ENCODE measurements at places on chromosomes 1 and 21.

DNA sequence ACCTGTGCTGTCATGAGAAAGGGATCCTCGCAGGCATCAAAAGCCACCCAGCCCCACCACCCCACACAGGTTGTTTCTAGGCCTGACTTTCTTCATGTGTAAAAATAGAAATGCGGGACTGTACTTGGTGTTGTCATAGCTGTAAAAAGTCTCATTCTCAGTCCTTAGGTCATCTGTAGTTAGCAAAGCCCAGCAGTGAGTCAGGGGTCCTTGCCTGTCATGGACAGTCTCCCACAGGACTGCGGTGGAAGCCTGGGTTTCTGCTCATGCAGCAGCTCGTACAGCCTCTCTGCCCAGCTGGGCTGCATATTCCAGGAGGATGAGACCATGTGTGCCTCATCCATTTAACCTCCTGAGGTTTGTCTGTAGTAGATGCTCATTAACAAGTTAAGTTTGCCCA is 58.2 kb downstream of the MRPS6 start:
- no peak for ATAC-seq

GRCh38 chr1:155186794-155187455 is 13.3 kb downstream of the TRIM46 start:
- ATAC-seq = no peak

DNA sequence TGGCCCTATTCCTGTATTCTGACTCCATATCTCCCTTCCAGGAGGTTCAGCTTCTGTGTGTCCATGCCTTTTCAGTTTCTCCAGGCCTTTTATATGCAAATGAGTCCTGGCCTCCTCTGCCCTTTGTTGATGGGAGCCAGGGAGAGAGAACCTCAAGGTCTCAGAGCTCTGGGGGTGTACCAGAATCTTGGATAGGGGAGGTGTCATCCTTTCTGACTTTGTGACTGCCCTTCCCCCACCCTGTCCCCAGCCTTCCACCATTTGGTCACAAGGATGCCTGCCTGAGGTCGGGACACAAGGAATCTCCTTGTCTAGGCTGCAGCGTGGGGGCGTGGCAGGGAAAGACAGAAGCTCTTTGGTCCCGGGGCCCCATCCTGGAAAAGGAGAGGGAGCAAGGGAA is 18.6 kb downstream of the LURAP1 start:
- no peak for ATAC-seq

DNA sequence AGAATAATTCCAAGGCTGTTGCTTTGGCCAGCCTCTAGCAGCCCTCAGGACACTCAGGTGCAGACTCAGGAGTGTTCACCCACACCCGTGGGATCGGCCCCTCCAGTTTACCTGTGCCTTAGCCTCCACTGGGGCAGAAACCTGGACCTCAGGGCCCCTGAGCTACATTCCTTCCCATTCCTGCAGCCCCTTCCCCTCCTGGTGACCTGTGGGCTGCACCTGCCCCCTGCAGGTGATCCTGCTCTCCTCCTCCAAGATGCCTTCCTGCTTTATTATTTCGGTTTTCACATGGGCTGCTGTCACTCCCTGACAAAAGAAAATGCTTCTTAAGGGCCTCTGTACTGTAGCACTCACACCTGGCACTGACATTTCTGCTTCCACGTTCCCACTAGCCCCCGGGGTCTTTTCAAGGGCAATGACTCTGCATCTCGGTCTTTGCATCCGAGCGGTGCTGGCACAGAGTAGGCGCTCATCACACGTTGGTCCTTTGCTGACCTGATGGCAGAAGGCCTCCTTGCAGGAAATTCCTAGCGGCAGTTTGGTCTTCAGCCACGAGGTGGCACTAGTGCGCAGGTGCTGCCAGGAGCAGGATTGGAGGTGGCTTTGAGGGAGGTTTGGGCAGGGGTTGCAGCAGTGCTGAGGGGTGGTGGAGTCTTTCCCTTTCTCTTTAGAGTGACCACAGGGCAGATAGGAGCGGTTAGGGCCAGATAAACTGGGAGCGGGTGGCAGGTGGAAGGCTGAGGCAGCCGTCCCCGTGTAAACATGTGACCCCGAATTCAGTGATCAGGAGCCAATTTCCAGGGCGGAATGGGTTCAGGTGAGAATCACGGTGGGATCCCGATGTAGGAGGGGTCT is 25.3 kb upstream of the ETV3 start:
- ATAC-seq = peak; percentile 63

- peak; percentile 62 for ATAC-seq
Measured at GRCh38 chr1:50968821-50969610, 1.0 kb upstream of the CDKN2C start.

DNA sequence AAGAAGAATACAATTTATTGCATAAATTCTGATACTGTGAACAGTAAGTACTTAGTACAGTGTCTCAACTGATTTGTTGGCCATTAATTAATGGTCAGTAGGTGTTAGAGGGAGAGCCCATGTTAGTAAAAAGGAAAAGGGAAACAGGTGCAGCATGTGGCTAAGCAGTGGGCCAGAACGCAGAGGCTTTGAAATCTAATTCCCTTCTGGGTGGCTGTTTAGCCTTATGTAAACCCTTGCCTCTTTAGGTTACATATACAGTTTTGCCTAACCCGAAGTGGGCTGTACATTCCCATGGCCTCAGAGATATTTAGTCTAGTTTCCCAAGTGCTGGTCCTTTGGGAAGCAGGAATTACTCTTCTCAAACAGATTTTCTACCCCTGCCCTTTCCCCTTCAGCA is 43.5 kb upstream of the BCL9 start:
- no peak for ATAC-seq

- no peak for ATAC-seq
Measured at GRCh38 chr1:173530795-173531693, 53.9 kb downstream of the PRDX6 start.

GRCh38 chr1:14996133-14997050 is 157.2 kb upstream of the TMEM51 start:
- no peak for ATAC-seq

DNA sequence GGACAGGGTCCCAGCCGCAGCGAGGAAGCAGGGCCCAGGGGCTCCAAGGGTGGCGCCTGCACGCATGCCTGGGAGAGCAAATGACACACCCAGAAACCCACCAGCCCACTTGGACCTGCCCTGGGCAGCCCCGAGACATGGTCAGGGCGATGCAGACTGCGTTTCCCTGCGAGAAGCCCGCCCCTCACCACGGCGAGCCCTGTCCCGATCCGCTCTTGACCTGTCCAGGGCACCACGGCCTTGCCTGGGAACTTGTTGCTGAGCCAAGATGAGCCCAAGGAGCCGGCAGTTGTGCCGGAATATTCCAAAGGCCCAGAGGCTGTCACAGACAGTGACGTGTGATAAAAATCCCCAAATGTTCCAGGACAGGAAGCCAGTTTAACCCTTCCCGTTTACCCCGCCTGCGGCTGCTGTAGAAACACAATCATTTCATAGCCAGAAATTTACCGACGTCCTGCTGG is 78.1 kb downstream of the SIK1 start:
- ATAC-seq = no peak

- no peak for ATAC-seq
Measured at GRCh38 chr21:45396620-45396995, 8.4 kb upstream of the COL18A1 start.

- no peak for ATAC-seq
Measured at GRCh38 chr1:54803761-54804470, 2.8 kb upstream of the TTC22 start.

DNA sequence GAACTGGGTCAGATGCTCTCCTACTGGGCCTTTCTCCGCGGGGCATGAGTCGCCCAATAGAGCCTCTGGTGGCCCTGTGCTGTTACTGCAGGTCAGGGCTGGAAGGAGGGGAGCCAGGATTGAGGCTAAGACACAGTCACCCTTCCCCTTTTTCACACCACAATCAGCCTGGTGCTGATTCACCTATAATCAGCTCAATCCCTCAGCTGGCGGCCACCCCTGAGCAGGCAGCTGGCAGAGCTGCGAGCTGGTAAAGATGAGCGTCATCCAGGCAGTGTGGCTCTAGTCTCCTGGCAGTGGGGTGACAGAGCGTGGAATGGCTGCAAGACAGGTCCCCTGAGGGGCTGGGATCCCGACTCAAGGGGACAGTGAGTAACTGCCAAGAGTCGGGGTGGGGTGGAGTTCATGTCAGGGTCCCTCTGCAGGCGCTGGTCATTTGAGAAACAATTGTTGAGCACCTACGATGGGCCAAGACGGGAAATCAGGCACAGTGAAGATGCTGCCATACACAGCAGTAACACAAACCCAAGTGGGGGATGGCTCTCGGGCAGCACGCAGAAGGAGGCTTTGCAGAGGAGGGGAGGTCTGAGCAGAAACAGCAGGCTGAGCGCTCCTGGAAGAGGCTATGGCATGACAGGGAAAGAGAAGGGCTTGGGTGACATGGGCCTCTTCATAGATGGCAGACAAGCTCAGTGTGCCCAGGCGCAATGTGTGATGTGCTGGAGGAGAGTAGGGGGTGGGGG is 21.8 kb downstream of the ATF3 start:
- peak; percentile 94 for ATAC-seq

- ATAC-seq = no peak
Measured at GRCh38 chr1:232574889-232575762, 54.8 kb downstream of the SIPA1L2 start.

GRCh38 chr1:19416921-19417470 is 68.3 kb downstream of the CAPZB start:
- ATAC-seq = no peak

- ATAC-seq = no peak
Measured at GRCh38 chr1:30321246-30321910, 402.0 kb downstream of the MATN1 start.

DNA sequence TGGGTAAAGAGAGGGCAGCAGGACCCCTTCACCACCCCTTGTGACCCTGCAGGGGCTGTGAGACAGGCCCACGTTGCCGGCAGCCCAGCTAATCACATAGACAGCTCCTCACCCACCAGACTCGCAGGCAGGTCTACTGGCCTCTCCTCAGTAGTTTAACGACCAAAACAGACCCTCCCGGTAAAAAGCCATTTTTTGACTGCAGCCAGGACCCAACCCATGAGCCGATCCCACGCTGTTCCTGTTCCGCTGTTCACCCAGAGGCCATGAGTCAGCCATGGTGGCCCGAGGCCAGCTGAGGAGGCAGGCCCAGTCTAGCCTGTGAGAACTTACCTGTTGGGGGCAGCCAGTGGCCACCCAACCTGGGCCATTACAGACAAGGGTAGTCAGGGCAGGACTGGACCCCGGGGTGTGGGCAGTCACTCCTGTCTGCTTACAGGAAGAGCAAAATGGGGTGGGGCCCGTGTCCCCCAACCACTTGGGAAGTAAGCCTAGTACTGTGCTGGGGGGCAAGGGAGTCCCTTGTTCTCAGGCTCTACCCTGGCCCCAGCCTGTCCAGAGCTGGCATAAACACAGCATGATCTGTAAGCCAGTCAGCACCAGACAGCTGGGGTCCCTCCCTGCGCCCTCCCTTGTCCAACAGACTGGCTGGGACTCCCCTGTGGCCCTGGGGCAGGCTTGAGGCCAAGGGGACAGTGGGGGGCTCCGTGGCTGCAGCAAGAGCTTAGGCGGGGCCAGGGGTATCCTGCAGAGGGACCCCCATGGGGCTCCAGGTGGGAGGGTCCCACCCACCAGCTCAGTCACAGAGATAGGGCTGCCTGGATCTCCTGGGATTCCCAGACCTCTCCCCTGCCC is 61.9 kb downstream of the WNT9A start:
- no peak for ATAC-seq

DNA sequence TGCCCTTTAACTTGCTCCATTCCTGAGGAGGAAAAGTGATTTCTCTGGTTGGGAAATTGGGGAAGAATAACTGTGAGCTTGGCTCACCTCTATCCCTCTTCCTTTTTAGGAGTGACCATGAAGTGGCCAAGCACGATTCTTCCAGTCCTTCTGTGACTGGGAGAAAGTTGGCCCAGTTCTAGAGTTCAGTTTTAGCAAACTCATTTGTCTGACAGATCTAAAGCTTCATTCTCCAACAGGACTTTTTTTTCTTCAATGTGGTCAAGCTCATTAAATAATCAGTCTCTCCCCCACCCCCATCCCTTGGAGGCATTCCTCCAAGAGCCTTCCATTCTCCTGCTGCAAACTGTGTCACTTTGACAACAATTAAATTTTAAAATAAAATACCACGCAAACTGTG is 6.4 kb upstream of the AGL start:
- ATAC-seq = no peak

GRCh38 chr1:227356620-227357146 is 38.4 kb upstream of the CDC42BPA start:
- no peak for ATAC-seq

- ATAC-seq = no peak
Measured at GRCh38 chr21:43369596-43370090, 57.3 kb downstream of the SIK1 start.

- no peak for ATAC-seq
Measured at GRCh38 chr1:197843401-197843800, 59.0 kb upstream of the C1orf53 start.
